ENCODE measurements at places on chromosomes 1 and 21.
A peak's percentile ranks its signal among the peaks of the same experiment; 100 is the strongest.

GRCh38 chr1:183607322-183607980 is 17.2 kb upstream of the NCF2 start:
- no peak for DNase-seq

GRCh38 chr1:50742523-50742922 is 217.5 kb downstream of the FAF1 start:
- DNase-seq, result no peak

GRCh38 chr21:37073417-37074196 is 553 bp downstream of the TTC3 start:
- peak; percentile 75 for DNase-seq

- DNase-seq, result no peak
Measured at GRCh38 chr1:228089519-228090380, 7.2 kb downstream of the ARF1 start.

DNA sequence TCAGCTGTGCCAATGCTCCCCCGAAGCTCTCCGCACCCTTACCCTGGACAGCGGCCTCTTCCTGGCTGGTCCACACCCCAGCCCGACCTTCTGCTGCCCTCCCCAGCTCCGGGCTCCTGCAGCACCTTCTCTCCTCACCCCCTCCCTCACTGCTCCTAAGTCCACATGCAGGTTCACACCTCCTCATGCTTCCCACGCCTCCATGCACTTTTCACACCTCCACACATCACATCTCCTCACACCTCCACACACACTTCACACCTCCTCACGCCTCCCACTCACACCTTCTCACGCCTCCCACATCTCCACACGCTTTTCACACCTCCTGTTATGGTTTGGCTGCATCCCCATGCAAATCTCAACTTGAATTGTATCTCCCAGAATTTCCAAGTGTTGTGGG is 18.9 kb downstream of the GPR137B start:
- no peak for DNase-seq

Data from OCI-M1 (cell line).